ENCODE measurements at places on chromosomes 5 and 9. TPM values are rescaled to one million over a fixed set of nuclear protein-coding genes. Genes with fewer than 3 reads are reported as not detected.

DNA sequence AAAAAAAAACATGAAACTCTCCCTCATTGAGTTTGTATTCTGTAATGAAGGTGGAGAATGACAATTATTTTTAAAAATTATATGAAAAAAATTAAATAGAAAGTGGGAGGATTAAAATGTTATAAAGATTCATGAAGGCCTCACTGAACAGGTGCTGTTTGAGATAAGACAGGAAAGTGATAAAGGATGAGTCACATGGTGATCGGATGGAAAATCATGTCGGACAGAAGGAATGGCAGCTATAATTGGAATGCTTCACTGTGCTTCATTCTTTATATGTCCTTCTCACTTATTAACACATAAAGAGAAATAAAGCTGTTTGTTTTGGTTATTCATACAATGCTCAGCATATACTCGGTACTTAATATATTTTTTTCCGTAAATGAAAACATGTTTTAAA lies 464.5 kb upstream of the RGMB start:
- no peak for DNase-seq

DNA sequence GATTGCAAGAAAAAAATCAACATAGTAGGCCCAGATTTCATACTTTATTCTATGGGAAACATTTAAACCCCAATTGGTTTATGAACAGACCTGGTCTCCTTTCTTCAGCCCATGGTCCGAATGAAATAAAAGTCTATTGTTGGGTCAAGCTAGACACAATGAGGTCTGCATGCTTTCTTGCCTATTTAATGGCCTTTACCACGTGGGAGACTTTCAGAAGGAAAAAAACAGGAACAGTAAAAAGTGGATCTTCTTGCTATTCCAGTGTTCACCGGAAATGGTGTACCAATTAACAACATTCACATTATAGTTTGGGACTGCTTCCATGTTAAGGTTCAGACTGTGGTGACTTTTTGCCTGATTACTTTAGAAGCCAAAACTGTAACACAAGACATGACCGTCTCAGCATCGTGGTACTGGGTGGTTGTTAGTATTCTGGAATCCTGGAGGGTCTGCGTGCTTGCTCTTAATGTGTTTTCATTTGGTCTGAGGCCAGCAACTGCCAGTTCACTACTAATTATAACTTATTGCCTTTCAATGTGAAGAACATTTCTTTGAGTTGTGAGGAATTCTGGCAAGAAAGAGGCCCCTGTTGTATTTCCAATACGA lies 85.4 kb upstream of the PRRC1 start:
- no peak for DNase-seq

GRCh38 chr9:27337833-27338526 lies 41.0 kb upstream of the EQTN start:
- no peak for DNase-seq

Gene DCTN4
- 27.6 TPM for total RNA-seq

DNA sequence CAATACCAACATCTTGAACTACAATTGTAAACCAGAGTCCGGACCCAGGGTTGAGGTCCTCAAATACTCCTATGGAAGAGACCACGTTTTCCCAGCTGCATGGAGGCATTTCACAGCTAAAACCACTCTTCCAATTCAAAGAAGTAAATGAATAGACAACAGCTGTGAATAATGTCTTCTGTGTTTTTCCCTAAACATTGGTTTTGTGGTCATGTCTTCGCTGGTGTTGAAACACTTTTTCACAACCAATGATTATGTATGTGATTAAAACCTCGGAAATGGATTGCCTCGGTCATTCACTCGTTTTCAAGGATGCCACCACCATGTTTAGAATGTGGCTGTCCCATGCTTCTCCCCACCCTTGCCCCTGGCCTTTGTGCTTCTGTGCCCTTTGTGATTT lies 9.4 kb upstream of the TENT4A start:
- DNase-seq, result no peak

DNA sequence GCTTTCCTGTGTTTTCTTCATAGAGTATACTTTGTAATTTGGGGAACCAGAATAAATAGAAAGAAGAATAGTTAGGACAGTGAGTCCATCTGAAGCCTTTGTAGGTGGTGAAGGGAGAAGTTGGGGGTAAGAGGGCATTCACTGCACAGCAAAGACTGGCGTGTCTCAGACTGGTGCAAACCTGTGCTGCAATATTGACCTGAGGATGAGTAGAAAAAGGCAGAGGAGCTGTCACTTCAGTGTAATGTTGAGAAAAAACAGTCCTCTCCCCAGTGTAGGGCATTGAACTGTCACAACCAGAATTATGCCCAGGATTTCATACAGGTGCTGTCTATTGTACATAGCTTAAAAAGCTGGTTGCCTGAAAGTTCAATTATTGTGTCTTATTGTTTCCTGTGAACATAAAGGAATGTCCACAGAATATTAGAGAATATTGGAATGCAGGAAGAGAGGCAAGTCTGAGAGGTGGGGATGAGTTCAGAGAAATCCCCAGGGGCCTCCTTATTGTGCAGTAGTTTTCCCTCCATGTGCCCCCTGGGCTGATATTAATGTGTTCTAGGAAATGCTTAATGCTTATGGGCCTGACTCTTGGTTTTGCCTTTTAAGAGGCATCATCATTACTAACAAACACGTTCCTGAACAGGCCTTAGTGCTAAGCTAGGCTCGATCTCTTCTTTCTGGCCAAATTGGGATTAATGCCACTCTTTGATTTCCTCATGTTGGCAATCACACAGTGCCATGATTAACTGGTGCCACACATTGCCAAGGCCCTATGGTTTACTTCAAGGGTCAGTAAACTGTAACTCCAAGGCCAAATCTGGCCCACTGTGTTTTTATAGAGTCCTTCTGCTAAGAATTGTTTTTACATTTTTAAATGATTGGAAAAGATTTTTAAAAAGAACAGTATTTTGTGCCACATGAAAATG lies 34.0 kb downstream of the DAPK1 start:
- DNase-seq, result no peak
